CD4-positive, alpha-beta T cell treated with Interleukin-17A for 1 hour (primary cell): ENCODE measurements at places on chromosomes 12 and 14.

- DNase-seq = no peak
Measured at GRCh38 chr12:12965836-12966235, 13.9 kb upstream of the GPRC5D start.

GRCh38 chr14:34111953-34112352 is 161.1 kb upstream of the EGLN3 start:
- no peak for DNase-seq

GRCh38 chr14:35298351-35298750 is 6.2 kb downstream of the PSMA6 start:
- no peak for DNase-seq

- no peak for DNase-seq
Measured at GRCh38 chr14:93231129-93231979, 24.3 kb downstream of the UBR7 start.

- DNase-seq = no peak
Measured at GRCh38 chr14:56471056-56471455, 108.5 kb upstream of the TMEM260 start.

DNA sequence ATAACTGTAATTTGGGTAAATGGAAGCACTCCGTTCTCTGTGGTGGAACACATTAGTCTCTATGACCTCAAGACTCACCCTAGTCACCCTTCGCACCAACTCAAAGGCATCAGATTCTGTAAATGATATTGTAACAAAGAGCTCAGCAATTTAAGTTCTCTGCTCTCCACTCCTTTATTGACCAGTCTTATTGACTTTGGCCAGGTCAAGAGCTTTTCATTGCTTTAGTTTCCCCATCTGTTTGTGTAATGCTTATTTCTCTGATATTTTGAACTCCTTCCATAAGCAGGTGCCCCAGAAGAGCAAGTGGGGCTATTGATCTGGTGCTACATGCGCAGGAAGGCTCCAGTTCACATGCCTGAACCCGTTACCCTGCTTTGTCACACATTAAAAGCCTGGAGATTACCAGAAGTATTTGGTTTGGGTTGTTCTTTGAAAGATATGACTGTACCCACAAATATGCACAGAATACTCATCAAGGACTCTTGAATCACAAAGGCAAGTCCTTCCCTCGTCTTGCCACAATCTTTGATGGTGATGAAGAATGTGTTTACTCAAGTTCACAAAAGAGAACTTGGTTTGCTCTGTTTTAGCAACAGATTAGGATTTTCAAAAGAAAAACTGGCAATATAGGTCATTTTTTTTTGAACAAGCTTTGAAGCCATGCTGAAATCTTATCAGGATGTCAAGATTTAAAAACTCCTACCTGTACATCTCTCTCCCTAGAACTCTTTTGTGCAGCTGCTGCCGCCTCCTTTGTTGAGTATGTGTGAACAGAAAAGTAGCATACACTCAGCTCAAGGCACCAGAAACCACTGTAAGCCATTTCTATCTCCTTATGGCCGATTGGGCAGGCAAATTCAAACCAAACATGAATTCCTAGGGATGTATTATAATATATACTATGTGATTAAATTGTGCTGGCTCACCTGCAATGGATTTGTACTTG is 193.9 kb downstream of the BCAT1 start:
- DNase-seq = no peak

GRCh38 chr12:75892731-75893408 is 138.7 kb downstream of the PHLDA1 start:
- DNase-seq = no peak

GRCh38 chr12:123602651-123603195 is 824 bp downstream of the DDX55 start:
- DNase-seq = no peak

DNA sequence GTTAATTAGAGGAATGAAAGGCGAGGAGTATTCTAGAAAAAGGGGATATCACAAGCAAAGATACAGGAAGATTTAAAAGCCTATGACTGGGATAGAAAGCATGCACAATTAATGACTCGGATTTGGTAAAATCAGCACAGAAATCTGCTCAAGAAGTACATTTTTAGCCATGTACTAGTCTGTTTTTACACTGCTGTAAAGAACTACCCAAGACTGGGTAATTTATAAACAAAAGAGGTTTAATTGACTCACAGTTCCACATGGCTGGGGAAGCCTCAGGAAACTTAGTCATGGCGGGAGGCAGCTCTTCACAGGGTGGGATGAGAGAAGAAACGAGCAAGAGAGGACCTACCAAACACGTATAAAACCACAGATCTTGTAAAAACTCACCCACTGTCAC is 716.3 kb upstream of the MDGA2 start:
- DNase-seq = no peak

GRCh38 chr12:5503774-5504173 is 71.9 kb downstream of the NTF3 start:
- no peak for DNase-seq

DNA sequence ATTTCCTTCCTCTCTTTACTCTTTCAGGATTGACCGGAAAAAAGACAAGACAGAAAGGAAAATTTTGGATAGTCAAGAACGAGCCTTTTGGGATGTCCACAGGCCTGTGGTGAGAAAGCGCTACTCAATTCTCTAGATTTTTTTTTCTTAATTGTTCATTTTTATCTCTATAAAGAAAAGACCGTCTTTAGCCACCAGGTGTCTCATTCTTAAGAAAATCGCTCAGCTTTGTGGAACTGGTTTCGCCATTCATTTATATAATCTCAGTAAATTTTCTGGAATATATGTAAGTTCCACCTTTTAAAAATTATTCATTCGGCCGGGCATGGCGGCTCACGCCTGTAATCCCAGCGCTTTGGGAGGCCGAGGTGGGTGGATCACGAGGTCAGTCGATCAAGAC is 421.1 kb downstream of the DPF3 start:
- DNase-seq = no peak

DNA sequence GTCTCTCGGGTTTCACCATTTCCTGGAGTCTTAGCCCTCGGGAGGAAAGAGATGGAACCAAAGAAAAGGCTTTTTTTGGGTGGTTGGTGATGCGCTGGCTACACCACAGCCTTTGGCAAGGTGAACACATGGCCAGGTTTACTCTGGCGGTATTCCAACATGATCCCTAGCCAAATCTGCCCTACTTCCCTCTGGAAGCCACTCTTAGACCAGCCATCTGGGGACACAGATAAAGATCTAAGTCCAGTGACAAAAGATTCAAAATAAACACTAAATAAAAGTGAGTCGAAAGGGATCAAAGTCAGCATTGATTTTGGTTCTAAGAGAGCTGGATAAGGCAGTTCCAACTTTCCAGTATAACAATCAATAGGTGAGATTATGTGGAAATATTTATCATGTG is 694.5 kb downstream of the VRK1 start:
- no peak for DNase-seq

GRCh38 chr12:121958541-121959240 is 40.3 kb downstream of the CFAP251 start:
- no peak for DNase-seq

DNA sequence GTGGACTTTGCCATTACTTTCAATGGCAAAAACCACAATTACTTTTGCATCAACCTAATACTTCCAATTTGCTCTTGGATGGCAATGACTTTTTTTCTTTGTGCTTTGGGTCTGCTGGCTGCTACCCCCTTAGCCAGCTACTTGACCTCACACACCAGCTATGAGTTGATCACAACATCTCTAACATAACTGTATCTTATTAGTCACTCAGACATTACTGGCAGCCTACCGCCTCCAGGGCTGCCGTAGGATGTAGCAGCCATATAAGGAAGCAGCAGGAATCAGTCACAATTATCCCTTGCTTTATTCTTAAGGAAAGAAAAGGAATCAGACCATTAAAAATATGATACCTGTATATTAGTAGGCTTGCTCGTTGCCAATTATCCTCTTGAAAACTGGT is 260.5 kb downstream of the ADAMTS20 start:
- DNase-seq = no peak

GRCh38 chr12:46664761-46665287 is 161.0 kb downstream of the SLC38A4 start:
- DNase-seq = no peak

DNA sequence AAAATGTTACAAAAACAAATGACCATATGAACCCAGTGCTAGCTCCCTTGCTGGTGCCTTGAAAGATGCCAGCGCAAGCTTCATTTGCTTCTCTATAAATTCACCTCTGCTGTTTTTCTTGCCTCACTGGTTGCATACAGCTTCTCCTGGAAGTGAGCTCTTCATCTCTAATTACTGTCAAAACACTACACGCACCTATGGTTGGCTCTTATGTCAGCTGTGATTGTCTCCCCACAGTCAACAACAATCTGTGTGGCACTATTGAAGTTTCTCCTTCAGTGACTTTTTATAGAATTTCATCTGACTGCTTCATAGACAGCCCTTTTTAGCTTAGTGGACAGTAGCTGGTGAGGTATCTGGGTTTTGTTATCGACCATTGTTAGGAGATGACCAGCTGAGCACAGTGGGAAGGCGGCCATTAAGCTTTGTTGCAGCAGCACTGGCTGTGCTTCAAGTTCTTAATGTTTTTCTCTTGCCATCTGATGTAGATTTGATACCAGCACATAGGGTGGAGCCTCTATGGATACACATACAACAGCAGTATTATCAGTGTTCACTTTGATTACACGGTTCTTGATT is 131.8 kb downstream of the KITLG start:
- DNase-seq = no peak

DNA sequence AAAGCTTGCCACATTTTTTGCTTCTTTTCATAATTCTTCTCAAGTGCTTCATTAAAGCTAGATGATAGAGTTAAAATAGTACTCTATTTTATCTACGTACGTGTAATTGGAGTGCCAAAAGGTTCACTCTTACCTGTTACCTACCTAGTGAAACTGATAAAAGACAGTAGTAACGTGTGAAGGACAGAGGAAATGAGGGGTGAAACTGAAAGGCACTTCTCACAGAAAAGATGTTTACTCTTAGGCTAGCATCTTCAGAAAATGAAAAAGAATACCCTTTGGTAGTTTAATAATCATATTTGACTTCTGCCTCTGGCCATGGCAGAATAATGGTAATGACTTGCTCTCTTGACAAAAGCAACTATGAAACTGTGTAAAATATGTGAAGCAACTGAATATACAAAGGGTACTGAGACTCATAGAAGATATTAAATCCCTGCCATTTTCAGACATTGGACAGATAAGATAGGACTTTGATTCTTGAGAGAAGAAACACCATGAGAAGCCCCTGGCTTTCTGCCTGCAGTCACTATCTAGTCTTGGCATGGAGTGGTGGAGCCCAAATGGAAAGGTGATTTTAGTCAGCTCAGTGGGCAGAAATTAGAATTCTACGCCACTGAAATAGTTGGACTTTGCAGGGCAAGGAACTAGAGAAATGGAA is 6.3 kb upstream of the EVL start:
- no peak for DNase-seq

DNA sequence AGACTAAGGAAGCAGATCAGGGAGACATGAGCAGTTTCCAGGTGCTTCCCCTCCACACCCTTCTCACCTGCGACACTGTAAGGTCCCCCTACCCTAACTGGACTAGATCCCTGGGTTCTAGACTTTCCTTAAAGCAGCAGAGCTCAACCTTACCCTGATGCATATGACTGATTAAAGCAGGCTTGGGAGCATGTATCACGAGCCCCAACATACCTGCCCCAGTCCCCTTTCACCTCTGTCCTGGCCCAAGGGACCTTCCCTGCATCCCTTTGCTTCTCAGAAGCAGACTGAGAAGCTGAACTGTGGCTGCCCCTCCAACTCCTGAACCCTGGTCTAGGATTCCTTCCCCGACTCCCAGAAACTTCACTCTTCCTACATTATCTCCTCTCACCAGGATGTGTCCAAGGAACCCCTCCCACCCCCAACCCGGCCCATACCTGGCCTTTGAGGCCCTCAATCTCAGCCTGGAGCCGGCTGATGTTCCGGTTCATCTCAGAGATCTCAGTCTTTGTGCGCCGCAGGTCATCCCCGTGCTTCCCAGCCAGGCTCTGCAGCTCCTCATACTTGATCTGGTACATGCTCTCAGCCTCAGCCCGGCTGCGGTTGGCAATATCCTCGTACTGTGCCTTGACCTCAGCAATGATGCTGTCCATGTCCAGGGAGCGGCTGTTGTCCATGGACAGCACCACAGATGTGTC is 5.4 kb downstream of the KRT8 start:
- no peak for DNase-seq

- no peak for DNase-seq
Measured at GRCh38 chr12:122059203-122059960, 19.2 kb upstream of the MLXIP start.

- DNase-seq = no peak
Measured at GRCh38 chr14:56581041-56581727, 1.6 kb downstream of the TMEM260 start.

DNA sequence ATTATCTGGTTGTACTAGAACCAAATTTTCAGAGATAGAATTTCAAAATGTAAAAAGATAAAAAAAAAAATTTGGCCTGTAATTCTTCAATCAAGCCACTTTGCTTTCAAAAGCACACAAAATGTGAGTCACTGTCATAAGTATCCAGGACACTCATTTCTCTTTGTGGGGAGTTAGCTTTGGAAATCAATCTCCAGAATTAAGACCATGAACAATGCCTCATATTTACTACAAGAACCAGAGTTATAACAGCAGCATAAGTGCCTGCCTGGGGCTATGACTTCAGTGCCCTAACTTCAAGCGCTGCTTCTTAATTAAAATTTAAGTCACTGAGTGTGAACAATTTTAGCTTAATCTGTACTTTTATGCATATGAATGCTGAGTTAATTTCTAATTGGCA is 162.1 kb downstream of the C12orf42 start:
- DNase-seq = no peak

GRCh38 chr12:123040106-123040505 is 59.6 kb downstream of the ARL6IP4 start:
- DNase-seq = no peak

GRCh38 chr12:52947738-52948423 is 1.0 kb upstream of the KRT18 start:
- DNase-seq = no peak

GRCh38 chr12:24922090-24922489 is 26.8 kb downstream of the BCAT1 start:
- no peak for DNase-seq

DNA sequence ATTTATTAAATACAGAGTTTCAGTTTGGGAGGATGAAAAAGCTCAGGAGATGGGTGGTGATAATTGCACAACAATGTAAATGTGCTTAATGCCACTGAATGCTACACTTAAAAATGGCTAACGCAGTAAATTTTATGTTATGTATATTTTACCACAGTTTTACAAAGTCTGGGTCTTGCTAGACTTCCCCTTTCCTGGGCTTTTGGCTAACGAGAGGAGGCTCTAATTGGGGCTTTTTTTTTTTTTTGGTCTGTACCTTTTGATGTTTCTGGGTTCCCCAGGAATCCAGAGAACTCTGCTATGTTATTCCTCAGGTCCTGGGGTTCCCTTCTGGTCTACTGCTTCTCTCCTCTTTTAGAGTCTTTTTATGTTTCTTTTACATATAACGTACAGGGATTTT is 355.5 kb downstream of the CACNA1C start:
- no peak for DNase-seq

GRCh38 chr14:69654116-69654515 is 42.7 kb downstream of the SUSD6 start:
- DNase-seq = no peak

DNA sequence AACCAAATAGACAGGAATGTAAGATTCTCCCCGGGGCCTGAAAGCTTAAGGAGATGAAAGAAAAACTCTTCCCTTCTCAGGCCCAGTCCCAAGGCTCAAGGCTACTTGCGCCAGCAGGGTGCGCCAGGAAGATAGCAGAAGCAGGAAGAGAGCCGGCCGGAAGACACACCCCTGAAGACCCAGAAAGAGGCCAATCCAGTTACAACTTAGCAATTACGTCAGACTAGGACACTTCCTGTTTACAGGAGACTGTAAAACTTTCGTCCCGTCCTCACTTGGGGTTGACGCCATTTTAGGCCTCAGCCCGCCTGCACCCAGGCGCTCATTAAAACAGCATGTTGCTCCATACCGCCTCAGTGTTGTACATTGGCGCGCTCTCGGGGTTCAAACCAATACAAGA is 9.4 kb downstream of the COX16 start:
- DNase-seq = no peak
